ENCODE measurements at places on chromosomes 7 and 10.

DNA sequence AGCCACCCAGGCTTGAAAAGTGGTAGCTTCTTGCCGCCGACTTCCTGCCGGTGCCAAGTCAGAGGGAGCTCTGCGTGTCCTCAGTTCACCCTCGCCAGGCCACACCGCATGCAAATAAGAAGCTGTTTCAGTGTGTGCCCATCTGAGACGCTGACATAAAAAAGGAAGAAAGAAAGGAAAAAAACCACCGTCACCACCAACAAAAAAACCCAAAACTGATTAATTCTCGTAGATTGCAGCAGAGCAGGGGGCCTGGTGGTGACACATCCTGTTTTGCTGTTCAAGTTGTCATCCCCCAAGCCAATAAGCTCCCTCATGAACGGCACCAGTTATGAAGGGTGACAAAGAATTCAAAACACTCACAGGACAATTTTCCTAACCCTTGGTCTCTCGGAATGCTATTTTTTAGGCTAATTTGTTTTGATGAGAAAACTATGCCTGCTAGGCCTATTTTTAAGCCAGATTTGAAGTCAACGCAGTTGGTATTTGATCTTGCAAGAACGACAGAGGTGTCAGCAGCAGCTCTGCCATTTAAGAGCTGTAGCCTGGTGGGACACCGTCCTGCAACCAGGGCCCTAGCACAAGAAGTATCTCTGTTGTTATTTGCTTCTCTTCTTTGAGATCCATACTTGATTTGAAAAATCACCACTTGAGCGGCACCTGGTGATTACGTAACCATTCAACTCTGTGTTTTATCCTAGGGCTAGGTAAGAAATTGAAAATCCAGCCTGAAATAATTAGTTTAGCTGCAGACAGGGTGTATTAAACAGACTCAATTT, 145.6 kb downstream of the PFKFB3 start:
- no peak for DNase-seq

GRCh38 chr7:6530626-6531491, 20.4 kb downstream of the GRID2IP start:
- DNase-seq, result peak; percentile 51

DNA sequence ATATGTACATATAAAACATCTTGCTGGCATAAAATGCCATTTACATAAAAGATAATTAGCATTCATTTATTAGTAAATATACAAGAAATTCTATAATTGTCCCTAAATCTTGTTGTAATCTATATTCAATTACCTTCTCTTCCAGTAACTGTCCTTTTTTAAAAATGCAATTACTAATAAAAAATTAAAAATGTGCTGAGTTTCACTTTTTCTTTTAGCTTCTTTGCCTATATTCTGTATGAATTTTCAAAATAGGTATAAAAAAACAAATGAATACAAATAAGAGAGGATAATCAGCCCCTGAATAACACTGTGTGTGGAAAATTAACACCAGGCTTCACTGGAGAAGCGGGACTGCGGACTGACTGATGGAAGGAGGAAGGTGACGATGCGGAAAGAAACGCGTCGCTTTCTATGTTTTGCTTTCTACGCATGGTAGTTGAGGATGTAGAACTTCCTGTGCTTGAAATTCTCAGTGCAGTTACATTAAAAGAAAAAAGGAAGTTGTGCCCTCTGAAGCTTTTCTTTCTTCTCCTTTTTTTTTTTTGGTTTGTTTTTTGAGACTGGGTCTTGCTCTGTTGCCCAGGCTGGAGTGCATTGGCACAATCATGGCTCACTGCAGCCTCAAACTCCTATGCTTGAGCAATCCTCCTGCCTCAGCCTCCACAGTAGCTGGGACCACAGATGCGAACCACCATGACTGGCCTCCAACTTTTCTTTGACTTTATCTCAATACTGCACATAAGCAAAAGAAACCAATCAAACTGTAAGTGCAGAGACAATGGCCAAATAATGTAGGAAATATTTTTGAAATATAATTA, 7.4 kb upstream of the ZMYND11 start:
- no peak for DNase-seq

DNA sequence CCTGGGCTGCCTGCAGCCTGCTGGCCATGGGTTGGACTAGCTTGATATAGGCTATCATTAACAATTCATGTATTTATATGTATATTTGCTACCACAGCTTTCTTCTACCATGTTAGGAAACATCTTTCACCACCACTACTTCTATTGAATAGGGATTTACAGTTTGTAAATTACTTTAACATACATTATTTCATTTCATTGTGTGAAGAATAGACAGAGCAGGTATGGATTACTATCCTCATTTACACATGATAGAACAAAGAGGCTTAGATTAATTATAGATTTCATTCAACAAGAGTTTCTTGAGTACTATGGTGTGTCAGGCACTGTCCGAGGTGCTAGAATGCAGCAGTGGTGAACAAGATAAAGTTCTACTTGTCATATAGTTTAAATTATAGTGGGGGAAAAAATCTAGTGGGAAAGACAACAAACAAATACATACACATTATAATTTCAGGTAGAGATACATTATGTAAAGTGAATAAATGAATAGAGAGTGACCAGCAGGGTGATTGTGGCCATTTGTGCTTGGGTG, 20.6 kb downstream of the VTI1A start:
- no peak for DNase-seq

DNA sequence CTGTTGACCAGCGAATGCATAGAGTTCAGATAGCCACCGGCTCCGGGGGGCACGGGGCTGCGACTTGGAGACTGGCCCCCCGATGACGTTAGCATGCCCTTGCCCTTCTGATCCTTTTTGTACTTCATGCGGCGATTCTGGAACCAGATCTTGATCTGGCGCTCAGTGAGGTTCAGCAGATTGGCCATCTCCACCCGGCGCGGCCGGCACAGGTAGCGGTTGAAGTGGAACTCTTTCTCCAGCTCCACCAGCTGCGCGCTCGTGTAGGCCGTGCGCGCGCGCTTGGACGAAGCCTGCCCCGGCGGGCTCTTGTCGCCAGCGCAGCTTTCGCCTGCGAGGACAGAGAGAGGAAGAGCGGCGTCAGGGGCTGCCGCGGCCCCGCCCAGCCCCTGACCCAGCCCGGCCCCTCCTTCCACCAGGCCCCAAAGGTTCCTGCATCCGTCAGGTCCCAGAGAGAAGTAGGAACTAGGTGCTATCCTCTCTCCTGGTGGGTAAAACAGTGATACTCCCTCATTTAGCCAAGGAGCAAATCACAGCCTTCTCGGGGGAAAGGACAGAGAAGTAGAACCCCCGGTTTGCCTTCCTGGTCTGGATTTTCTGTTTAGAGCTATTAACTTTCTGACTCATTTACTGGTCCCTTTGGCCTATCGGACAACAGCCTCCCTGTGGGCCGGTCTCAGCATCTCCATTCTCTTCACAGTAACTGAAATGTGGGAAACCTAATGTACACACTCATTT, 6.1 kb upstream of the HOXA2 start:
- DNase-seq, result no peak

DNA sequence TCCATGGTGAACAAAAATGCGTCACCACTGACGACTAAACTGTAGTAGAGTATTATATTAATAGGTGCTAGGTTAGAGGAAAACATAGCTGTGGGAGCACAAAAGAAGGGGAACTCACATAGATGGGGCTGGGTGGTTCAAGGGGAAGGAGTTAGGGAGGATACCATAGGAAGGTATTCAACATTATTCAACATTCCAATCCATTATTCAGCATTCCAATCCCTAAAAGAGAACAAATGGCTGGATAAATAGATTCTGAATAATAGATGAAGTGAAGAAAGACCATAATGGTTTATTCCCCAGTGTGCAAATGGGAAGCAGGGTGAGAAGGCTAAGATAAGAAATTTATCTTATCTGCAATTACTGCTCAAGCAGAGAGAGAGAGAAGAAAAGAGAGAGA, 61.4 kb downstream of the AASS start:
- DNase-seq, result no peak

GRCh38 chr7:26949319-26949718, 84.9 kb upstream of the SKAP2 start:
- peak; percentile 22 for DNase-seq

DNA sequence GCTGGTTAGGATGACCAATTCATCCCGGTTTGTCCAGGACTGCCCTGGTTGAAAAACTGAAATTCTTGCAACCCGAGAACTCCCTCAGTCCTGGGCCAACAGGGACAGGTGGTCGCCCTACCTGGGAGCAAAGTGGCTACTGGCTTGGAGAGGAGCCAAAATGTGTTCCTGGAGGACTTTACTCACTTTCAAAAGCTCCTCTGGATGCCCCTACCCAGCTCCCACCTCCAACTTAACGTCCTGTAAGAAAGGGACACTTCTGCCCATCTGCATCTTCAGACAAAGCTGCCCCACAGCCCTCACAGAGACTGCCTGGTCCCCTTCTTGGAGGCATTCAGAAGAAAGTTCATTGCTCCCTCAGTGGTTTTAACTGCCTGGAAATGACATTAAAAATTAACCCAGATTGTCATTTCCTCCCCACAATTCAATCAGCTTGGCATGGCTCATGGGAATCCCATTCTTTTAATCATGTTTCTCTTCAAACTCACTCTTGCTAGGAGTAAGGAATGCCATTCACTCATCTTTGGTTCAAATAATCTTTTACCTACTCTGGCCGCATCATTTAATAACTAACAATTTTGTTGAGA, 24.0 kb upstream of the HSPA12A start:
- no peak for DNase-seq

DNA sequence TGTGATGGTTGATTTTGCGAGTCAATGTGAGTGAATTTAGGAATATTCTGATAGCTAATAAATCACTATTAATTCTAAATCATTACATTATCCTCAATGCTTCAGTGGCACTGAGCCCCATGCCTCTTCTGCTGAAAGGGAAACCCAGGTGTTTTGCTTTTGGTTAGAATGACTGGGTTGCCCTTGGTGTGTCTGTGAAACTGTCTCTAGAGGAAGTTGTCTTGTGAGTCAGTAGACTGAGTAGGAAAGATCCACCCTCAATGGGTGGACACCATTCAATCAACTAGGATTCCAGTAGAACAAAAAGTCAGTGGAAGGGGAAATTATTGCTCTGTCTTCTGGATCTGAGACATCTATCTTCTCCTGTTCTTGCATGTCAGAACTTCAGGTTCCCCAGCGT, 472.4 kb downstream of the ANKRD7 start:
- no peak for DNase-seq

GRCh38 chr10:62166331-62167131, 102.1 kb downstream of the RTKN2 start:
- no peak for DNase-seq

GRCh38 chr7:4247106-4247876, 434.8 kb upstream of the FOXK1 start:
- DNase-seq, result no peak

GRCh38 chr10:13743963-13744362, 157.2 kb downstream of the PRPF18 start:
- DNase-seq, result no peak

GRCh38 chr7:16881844-16882243, at the start of gene AGR3:
Gene AGR3 (minus strand): TSS chr7:16881983. CDS start chr7:16878618, 3,365 bp downstream.
- DNase-seq, result no peak

GRCh38 chr10:79192677-79193003, 123.9 kb downstream of the ZMIZ1 start:
- DNase-seq, result no peak

DNA sequence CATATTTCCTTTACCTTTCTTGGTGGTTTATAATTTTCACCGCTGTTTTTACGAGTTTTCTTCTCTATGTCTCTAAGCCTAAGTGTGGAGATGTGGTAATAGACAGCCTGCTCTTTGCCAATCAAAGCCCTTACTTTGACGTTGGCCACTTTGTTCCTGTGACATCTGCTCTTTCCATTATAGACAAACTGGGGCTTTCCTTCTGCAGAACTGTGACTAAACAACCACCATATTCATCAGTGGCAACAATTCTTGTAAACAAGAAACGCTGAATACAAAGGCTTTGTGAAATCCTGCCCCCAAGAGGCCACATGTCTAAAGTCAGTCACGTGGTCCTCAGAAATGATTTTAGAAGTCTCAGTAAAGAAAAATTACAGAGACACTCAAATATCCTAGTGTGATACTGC, 59.6 kb upstream of the CAPZA2 start:
- no peak for DNase-seq

DNA sequence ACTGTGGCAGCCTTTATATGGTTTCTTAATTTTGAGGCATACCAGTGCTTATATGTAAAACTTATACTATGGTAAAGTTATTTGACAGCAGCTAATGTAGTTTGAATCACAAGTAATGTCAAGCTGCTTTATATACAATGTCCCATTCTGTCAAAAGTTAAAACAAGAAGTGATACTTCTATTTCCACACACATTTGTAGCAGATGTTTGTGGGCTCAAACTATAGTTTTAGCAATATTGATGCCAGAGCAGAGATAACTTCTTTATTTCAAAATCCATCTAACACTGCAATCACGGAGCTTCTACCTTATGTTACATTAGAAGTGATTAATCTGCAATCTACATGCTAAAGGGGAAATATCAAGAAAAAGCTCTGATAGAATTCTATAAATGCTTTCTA, 149.6 kb downstream of the ADK start:
- no peak for DNase-seq

- DNase-seq, result no peak
These were observed 13.5 kb downstream of the AHR start for GRCh38 chr7:17311952-17312351.

GRCh38 chr7:27197137-27198042, 2.5 kb downstream of the HOXA13 start:
- DNase-seq, result no peak

- no peak for DNase-seq
These were observed 172.2 kb downstream of the C7orf25 start for GRCh38 chr7:42739638-42740037.

- no peak for DNase-seq
These were observed 179.9 kb upstream of the CHRM2 start for GRCh38 chr7:136688601-136689000.

DNA sequence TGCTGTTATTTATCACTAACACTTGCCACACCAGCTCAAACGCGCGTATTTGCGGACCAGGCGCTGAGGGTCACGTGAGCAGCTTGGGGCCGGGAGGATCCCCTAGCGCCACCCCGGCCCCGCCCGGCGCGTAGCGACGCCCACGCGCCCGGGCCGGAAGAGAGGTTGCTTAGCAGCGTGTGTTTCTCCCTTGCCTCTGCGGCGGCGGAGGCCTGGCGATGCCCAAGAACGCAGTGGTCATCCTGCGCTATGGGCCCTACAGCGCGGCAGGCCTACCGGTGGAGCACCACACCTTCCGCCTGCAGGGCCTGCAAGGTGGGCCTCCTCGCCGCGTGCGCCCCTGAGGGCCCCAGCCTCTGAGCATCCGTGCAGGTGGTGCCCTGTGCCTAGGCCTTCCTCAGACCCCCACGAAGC, at the start of gene C10orf53:
Gene C10orf53, plus strand, starts transcription at position 172 of the 414 bp plus-strand sequence. Its CDS starts 47 bp downstream, at position 219.
- DNase-seq, result no peak

- no peak for DNase-seq
These were observed 14.6 kb upstream of the MLXIPL start for GRCh38 chr7:73638911-73639310.

DNA sequence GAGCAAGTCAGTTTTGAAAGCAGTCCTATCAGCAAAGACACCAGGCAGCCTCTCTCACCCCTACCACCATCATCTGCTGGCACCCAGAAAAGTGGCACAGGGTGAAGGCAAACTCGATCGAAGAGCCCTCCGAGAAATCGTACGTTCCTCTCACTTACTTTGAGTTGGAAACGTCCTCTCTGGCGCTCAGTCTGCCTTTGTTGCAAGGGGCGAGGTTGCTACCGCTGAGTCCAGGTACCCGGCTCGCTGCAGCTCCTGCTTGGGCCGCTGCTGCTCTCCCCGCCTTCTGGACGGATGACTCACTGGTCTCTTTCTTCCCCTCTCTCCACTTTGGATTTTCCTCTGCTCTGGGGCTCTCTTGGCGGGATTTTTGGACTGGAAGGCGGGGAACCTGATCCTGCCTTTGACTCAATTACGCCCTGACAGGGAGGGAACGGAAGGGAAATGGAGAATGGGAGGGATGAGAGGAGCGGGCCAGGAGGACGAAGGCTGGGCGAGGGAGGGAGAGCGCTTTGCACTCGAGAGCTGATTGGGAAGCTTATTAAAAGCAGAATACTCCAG, at the start of gene PTN:
Gene PTN, minus strand, starts transcription at position 453 of the 561 bp plus-strand sequence. CDS start 88,760 bp downstream, outside the sequence.
- no peak for DNase-seq

All from HuH-7 (cell line).